ENCODE measurements at places on chromosomes 2 and 18.

- DNase-seq = no peak
Measured at GRCh38 chr2:188328419-188328818, 36.7 kb downstream of the GULP1 start.

- no peak for DNase-seq
Measured at GRCh38 chr2:206716623-206717022, 1.6 kb downstream of the DYTN start.

DNA sequence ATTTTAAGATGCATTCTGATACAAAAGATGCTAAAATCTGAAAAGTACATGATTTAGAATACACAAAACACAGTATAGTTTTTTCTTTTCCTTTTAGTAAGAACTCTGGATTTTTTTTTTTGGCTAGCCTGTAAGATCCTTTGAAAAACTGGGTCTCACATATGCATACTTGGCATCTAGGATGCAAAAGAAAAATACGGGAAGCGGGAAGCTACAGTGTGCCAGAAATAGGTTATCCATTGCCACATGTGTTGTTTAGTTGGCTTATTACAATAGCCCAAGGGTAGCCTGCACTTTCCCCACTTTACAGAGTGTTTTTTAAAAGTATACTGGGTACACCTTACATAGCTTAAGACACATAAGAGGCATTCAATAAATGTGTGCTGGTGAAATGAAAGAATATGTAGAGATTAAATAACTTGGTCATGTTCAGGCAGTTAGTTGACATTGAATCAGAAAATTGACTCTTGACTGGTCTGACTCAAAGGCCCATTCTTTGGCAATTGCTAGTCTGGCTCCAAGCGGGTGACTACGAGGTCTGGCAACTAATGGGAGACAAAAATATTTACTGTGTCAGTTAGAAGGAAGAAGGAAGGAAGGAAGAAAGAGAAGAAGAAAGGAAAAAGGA is 286.8 kb upstream of the TRIB2 start:
- no peak for DNase-seq

DNA sequence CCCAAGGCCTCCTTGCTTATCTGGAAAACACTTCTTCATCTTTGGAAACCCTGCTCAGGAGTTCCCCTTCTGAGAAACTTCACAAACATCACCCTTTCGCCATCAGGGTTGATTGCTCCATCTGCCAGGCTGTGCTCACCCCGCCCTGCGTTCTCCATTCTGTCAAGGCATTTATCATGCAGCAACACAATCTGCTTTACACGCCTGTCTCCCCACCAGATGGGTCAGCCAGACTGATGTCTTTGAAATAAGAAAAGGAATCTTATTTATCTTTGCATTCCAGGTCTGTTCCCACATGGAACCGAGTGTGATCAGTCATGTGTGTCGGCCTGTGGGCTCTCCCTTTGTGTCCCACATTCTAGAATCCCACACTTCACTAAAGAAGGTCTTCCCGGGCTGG is 110.0 kb upstream of the ARL4C start:
- no peak for DNase-seq

DNA sequence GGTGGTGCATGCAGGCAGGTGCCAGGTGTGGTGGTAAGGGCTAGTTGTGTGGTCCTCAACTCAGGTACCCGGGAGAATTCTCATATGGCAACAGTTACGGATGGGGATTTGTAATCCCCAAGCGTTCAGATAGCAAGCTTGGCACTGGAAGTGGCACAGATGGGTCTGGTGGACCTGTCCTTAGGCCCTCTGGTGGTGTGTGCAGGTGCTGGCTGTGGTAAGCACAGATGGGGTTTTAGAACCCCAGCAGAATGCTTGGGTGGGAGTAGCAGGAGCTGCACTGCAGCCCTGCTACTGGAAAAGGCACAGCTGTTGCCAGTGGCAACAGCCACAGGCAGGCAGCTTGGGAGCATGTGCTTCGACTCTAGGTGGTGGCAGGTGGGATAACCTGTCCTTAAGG is 948.2 kb upstream of the FAM98A start:
- no peak for DNase-seq

- no peak for DNase-seq
Measured at GRCh38 chr18:23068570-23069310, 66.5 kb upstream of the CABLES1 start.

GRCh38 chr2:234368861-234369261 is 128.0 kb downstream of the ARL4C start:
- DNase-seq = peak; percentile 54

DNA sequence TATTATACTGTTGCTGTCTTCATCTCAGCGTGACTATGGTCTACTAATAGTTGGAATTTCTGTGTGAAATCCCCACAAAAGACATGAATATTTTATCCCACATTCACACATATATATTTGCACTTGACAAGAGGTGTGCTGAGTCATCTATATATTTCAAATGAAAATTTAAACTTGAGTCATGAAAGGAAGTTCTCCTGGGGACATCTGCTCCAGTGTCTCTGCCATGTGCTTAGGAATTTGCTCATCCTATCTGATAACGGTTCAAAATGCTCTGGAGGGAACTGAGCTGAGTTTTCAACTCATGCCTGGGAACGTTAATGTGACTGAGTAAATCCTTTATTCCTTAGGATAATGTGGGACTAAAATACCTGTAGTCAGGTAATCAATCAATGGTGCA is 326.2 kb upstream of the MEX3C start:
- no peak for DNase-seq
